ENCODE measurements at places on chromosomes 5 and 9.

- no peaks in the 10 kb centered on the region for H3K4me1 ChIP-seq
- no peak overlapping the region for H3K27ac ChIP-seq
- no peaks in the 10 kb centered on the region for H3K27me3 ChIP-seq
- no peaks in the 10 kb centered on the region for H3K36me3 ChIP-seq
Measured at GRCh38 chr9:116990592-116990991, 303.5 kb downstream of the TRIM32 start.

GRCh38 chr9:96327694-96328352 is 25.8 kb upstream of the HSD17B3 start:
- no peak overlapping the region for H3K4me3 ChIP-seq
- no peak overlapping the region for H3K27ac ChIP-seq
- no peak for DNase-seq
- no peaks in the 10 kb centered on the region for H3K27me3 ChIP-seq
- H3K4me1 ChIP-seq = no peaks in the 10 kb centered on the region
- no peaks in the 10 kb centered on the region for H3K36me3 ChIP-seq

GRCh38 chr9:128911529-128912035 is 9.2 kb upstream of the PHYHD1 start:
- H3K27ac ChIP-seq = peak overlapping the region; percentile 85
- no peak overlapping the region for H3K4me3 ChIP-seq
- H3K27me3 ChIP-seq = no peaks in the 10 kb centered on the region
- peaks cover 21% of the 10 kb centered on the region for H3K4me1 ChIP-seq
- no peak for DNase-seq

GRCh38 chr5:139641116-139642080 is 6.8 kb upstream of the CXXC5 start:
- H3K27ac ChIP-seq = peak overlapping the region; percentile 79
- no peaks in the 10 kb centered on the region for H3K36me3 ChIP-seq
- DNase-seq = peak; percentile 37
- H3K27me3 ChIP-seq = peaks cover 5% of the 10 kb centered on the region

DNA sequence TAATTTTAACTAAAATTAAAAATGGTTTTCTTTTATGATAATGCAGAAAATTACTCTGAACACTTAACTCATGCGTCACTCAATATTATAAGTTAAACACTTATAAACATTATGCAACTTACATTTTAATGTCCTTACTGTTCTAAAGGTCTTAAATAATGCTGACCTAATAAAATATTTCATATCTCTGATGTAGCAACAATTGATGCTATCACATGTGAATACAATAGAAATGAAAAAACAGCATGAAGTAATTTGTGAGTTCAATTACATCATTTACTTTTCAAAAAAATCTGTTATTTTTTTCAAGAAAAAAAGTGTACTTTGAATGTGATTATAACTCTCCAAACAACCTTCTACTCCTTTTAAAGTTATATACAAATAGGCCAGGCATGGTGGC is 26.4 kb upstream of the REEP5 start:
- H3K27ac ChIP-seq = no peak overlapping the region
- H3K27me3 ChIP-seq = peaks cover 3% of the 10 kb centered on the region
- no peak for DNase-seq
- no peaks in the 10 kb centered on the region for H3K36me3 ChIP-seq

DNA sequence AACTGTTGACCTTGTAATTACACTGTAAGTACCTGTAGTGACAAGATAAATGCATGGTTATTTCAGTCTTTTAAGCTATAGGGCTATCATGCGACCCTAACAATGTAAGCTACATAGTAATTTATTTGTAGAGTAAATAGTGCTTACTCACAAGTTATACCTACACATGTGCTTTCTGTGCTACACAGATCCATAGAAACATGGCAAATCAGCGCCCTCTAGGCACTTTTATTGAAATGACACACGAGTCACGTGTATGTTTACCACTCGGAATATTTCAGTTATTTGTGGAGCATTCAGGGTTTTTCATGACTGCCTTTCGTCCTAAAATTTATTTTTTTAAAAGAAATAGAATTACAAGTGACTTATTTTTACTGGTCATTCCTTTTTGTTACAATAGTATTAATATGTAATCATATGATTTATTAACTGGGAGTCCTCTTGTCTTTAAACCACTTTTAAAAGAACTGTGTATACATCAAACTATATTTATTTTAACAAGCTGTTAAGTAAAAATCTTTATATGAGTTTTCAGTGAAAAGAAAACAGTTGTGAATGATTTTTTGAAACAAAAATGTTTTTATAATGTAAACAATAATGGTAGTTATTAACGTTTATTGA is 1242.3 kb upstream of the WWC1 start:
- H3K4me3 ChIP-seq = no peak overlapping the region
- no peaks in the 10 kb centered on the region for H3K36me3 ChIP-seq
- H3K27me3 ChIP-seq = no peaks in the 10 kb centered on the region

GRCh38 chr9:91949392-91949945 is 559 bp downstream of the ROR2 start:
- DNase-seq = peak; percentile 66
- peaks cover 36% of the 10 kb centered on the region for H3K4me1 ChIP-seq
- no peak overlapping the region for H3K27ac ChIP-seq
- H3K27me3 ChIP-seq = peaks cover 43% of the 10 kb centered on the region
- H3K4me3 ChIP-seq = peak overlapping the region; percentile 88

DNA sequence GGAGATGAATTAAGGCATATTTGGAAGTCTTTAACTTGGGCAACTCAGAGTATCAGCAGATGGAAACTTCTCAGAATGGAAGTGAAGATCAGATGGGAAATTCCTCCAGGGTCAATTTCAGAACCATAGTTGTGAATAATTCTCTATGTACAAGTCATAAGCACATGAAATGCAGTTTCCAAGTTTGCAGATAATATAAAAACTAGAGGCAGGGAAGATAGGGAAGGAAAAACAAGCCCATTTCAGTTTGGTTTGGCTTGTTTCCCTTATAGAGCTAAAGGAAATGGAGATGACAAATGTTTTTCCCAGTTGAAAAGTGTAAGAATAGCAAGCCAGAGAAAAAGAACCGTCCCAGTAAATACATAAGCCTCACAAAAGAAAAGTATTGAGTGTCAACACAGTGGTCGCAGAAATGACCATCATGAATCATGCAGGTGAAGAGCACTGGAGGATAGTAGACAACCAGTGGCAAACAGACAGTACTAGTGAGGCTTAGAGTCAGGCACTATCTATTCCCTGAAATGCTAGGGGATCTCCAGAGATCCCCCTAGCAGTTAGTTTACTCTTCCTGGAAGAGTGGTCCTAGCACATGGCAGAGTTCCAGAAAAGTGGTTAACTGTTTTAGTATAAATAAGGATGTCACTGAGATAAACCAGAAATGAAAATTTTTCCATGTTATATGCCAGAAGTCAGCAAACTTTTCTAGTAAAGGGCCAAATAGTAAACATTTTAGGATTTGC is 245.9 kb downstream of the SAXO1 start:
- H3K27ac ChIP-seq = no peak overlapping the region
- no peak overlapping the region for H3K4me3 ChIP-seq
- no peaks in the 10 kb centered on the region for H3K36me3 ChIP-seq
- H3K27me3 ChIP-seq = no peaks in the 10 kb centered on the region

DNA sequence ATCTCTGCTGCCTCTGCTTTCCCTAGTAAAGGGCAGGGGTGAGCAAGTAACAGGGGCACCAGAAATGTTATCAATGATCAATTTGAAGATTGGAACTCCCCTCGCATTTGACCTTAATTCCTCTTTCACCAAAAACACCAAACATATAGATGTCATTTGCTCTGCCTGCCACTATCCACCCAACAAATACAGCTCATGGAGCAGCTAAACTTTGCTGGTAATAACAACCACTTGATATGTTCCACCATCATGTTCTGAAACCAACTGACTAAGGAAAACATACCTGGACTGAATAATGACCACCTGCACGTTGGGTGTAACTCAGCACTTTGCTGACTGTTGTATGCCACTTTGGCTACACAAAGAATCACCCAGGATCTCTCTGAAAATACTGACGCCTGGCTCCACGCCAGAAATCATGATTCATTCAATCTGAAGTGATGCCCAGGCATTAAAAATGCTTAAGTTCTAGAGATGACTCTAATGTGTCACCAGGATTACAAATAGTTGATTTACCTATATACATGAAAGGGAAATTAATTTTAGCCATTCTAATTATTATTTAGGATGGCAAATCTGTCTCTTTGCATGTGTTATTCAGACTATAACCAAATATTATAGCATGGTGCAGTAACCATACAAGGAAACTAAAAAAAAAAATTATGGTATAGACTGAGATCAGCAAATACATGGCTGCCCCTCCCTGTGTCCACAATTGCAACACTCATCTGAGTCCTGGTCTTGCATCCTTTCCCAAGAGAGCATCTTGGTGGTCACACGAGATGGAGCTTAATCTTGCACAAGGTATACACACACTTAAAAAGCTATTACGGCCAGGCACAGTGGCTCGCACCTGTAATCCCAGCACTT is 43.1 kb upstream of the TTC39B start:
- H3K27ac ChIP-seq = no peak overlapping the region
- H3K4me1 ChIP-seq = peaks cover 31% of the 10 kb centered on the region
- no peaks in the 10 kb centered on the region for H3K36me3 ChIP-seq
- no peak overlapping the region for H3K4me3 ChIP-seq

DNA sequence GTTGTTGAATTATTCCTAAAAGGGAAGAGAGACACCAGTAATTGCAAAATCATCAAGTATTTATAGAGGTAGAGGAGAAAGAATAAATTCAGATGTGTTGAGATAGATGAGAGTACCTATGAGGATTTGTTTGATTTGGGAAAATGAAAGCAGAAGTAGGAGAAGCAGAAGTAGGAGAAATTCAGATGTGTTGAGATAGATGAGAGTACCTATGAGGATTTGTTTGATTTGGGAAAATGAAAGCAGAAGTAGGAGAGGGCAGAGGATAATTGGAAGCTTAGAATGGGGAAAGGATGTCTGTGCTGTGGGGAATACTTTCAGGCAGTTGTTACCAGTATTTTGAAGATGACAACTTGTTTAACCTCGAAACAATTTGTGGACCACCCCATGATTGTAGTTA is 35.1 kb upstream of the ZCCHC7 start:
- H3K27me3 ChIP-seq = no peaks in the 10 kb centered on the region
- H3K36me3 ChIP-seq = peaks cover 9% of the 10 kb centered on the region
- H3K4me1 ChIP-seq = peaks cover 10% of the 10 kb centered on the region

- H3K27me3 ChIP-seq = no peaks in the 10 kb centered on the region
- H3K4me3 ChIP-seq = peak overlapping the region; percentile 95
- H3K4me1 ChIP-seq = peaks cover 69% of the 10 kb centered on the region
Measured at GRCh38 chr9:70257991-70258691, 637 bp upstream of the SMC5 start.

DNA sequence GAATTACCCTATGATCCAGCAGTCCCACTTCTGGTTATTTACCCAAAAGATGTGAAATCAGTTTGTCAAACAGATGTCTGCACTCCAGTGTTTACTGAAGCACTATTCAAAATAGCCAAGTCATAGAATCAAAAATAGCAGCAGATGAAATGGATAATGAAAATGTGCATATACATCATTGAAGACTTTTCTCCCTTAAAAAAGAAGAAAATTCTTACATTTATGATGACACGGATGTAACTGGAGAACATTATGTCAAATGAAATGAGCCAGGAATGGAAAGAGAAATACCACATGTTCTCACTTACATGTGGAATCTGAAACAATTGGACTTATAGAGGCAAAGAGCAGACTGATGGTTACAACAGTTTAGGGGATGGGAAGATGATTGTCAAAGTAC is 21.5 kb upstream of the PLEKHG4B start:
- peaks cover 22% of the 10 kb centered on the region for H3K27me3 ChIP-seq
- no peaks in the 10 kb centered on the region for H3K36me3 ChIP-seq
- no peaks in the 10 kb centered on the region for H3K4me1 ChIP-seq
- H3K4me3 ChIP-seq = no peak overlapping the region
- no peak overlapping the region for H3K27ac ChIP-seq
- DNase-seq = no peak
